Kasumi-1 (cell line): ENCODE measurements at places on chromosomes 7 and 10.

DNA sequence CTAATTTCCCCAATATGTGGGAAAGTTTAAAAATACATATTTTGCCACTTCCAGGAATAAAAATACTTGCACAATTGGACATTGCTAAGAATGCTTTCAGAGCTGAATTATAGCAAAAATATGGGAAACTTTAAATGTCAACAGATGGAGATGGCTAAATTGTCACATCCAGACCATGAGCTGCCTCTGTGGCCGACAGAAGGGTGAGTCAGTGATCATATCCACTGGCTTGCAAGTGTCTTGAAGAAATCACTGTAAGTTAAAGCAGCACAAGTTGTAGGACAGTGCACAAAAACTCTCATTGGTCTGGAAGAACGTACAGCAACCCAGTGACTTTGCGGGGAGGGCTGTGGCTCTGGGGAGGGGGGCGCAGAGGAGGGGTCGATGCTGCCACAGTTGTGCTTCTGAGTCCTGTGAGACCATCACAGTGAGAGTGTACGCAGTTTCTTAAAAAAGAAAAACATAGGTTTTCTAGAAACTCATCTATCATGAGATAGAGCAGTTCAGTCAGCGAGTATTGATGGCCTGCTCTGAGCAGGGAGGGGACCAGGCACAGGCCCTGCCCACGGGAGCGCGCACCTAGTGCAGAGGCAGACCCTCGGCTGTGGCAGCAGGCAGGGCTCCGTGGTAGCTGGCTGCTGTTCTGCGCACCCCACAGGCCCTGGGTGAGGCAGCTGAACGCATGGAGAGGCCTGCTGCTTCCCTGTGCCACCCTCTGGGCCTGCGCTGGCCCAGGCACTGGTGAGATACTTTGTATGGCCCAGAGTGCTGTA lies 25.5 kb downstream of the LRRC27 start:
- DNase-seq: no peak

GRCh38 chr10:97715259-97715874 lies 1.8 kb downstream of the MARVELD1 start:
- no peak for DNase-seq

DNA sequence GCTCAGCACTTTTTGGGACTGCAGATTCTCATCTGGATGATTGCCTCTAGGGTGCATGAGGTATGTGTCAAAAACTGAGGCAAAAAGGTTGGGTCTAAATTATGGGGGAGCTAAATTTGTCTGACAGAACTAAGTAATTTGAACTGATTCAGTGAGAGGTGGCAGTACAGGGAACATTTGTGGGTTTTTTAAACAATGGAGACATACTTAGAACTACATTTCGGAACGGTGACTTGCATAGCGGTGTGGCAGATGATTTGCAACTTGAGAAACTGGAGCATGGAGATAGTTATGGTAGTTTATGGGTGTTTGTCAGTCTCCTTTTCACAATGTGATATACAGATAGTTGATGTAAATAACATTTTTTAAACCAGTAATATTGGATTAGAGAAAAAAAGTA lies 14.6 kb downstream of the TBC1D12 start:
- DNase-seq: no peak

DNA sequence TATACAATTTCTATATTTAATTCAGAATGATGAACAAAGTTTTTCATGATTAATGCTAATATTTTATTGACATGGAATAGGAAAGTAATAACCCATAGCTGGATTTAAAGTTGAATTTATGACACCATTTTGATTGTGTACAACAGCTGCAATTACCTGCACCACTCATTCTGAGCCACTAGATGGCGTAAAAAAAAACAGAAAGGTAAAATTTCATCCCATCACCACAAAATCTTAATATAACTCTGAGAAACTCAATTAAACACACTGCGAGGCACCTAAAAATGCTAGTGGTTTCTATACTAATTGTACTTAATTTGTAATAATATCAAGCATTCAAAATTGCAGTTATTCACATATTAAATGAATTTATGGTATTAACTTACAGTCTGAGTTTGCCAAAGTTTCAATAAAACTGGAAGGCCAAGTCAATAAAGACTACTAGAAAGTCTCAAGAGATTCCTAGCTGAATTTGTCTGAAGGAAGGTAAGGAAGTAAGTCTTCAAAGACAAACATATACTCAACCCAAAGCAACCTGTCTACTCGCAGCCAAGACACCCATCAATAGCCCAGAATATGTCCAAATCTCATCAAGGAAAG lies 182.5 kb downstream of the SKAP2 start:
- DNase-seq: peak; percentile 79

- DNase-seq: no peak
These were observed 12.4 kb downstream of the BUB3 start for GRCh38 chr10:123166618-123167017.

DNA sequence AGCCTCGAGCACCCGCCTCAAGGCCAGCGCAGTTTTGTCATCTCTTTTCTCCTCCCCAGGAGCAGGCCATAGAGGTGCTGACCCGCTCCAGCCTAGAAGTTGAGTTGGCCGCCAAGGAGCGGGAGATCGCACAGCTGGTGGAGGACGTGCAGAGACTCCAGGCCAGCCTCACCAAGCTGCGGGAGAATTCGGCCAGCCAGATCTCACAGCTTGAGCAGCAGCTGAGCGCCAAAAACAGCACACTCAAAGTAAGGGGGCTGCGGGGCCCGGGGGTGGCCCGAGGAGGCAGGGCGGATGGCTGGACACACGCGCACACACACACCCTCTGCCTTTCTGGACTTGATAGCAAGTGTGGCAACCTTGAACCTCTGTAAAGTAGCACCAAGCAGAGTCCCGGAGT lies 108.3 kb upstream of the SH2B2 start:
- DNase-seq: no peak

DNA sequence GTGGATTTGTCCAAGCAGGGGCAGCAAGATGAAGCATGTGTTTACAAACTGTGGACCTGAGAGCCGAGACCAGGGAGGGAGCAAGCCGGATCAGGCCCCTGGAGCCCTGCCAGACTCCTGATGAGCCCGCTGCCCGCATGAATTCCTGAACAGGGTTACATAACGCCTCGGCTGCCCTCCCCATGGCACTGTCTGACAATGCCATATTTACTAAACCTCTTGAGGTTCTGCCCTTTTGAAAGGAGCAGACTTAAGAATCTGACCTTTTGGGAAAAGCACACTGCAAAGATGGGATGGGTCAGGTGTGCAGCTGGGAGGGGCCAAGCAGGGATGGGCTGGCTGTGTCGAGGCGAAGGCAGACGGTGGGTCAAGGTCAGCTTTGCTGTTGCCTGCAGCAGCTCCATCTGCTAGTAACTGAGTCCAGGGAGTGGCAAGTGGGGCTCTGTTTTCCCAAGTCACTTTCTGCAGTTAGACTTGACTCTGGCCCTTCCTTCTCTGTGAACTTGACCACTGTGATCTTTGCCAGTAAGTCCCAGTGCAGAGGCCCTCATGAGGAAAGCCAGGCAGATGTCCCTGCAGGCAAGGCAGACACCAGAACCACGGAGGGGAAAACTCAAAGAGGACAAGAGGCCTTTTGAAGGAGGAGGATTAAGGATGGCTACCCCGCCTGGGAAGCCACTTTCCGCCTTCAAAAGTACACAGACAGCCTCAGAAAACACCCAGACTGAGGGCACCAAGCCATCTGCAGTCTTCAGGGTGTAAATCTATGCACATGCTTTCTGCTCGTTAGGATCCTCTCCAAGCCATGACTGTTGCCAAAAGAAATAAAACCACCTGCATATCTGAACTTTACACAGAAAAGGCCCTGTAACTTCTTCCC lies 175.8 kb downstream of the TNS3 start:
- DNase-seq: no peak

DNA sequence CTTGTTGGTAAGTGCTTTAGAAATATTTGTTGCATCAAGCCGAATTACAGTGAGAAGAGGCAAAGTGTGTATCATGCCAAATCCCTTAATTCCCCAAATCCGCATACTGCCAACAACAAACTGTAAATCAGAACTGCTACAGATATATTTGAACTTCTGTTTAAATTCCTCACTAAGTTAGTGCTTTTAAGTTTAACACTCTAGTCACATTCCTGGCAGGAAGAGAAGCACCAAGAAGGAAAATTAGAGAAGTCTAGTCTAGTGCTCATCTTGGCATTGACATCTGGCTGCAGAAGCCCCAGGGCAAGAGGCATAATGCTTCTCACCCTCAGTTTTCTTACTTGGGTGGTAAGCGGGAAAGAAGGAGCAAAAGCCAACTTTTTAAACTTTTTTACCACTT lies 343.5 kb downstream of the GPR37 start:
- DNase-seq: no peak

DNA sequence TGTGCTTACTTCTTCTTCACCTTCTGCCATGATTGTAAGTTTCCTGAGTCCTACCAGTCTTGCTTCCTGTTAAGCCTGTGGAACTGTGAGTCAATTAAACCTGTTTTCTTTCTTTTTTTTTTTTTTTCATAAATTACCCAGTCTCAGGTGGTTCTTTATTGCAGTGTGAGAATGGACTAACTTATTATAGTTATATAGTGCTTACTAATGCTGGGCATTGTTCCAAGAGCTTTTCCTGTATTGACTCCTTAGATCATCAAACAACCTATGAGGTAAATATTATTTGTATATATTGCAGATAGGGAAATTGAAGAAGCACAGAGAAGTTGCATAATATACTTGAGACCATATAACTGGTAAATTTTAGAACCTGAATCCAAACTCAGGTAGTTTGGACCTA lies 98.1 kb downstream of the MBL2 start:
- DNase-seq: no peak

DNA sequence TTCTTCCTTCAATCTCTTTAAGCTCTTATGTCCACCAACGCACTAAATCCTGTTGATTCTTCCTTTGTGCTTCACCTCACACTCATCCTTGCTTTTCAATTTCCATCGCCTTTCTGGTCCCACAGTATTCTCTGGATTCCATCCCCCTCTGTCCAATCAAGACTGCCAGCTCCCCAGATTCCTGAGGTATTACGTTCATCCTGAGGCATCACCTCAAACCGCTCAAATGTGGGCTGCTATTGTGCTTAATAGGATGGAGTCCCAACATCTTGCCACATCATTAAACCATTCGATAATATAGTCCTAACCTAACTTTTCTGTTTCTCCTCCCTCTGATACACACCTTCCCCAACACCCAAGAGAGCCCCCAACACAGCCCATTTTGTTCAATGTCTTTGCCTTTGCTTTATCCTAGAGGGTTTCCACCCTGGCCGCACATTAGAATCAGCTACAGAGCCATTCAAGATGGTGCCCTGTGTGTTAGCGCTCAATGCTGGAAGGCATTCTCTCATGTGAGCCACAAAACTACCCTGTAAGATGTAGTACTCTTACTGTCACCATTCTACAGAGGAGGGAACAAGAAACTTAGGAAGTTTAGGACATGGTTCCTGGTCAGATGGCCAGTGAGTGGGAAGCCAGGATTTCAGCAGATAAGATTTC lies 79.5 kb upstream of the LEP start:
- DNase-seq: no peak

- peak; percentile 54 for DNase-seq
These were observed 116.5 kb downstream of the ATXN7L1 start for GRCh38 chr7:105759670-105760550.

GRCh38 chr10:129954492-129955315 lies 9.4 kb downstream of the EBF3 start:
- DNase-seq: no peak

DNA sequence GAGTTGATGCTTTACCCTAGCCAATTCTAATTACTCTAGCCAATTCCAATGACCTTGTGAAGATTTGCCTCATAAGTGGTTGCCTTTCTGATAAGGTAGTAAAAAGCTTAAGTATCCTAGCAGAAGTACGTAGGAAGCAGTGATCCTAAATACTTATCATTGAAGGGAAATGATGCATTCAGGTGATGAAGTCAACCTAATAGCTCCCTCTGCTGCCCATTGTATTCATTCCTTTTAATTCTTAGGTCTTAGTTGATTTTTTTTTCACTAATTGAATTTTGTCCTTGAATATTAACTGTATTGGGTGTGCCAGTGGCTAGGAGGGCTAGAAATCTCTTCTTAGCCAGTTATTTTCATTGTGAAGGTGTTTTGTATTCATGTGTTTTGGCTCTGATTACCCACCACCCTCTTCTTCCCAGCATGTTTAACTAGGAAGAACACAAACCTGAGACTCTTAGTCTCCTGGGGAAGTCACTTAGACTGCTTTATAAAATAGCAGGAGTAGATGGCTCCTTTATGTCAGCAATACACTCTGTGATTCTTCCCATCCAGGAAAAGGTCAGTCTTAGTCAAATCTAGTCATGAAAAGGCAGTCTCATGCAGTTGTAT lies 46.3 kb downstream of the PLEKHA8 start:
- DNase-seq: peak; percentile 88

DNA sequence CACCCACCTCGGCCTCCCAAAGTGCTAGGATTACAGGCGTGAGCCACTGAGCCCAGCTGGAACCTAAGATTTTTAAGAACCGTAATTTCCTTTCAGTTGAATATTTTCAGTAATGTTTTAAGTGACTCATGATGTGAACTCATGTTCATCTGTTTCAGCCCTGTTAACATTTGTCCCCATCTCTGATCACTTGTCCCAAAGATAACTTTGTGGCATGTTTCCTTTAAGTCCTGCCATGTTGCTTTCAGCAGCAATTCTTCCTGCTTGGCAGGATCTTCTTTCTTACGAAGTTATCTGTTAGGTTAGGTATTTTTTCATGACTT lies 19.3 kb downstream of the ZRANB1 start:
- no peak for DNase-seq

GRCh38 chr7:118696879-118697278 lies 472.4 kb downstream of the ANKRD7 start:
- DNase-seq: no peak

GRCh38 chr10:72310636-72311035 lies 36.9 kb downstream of the DDIT4 start:
- DNase-seq: peak; percentile 27

GRCh38 chr10:32256613-32257437 lies 90.1 kb downstream of the EPC1 start:
- peak; percentile 81 for DNase-seq

GRCh38 chr7:92192326-92192725 lies 13.4 kb upstream of the LRRD1 start:
- DNase-seq: no peak

DNA sequence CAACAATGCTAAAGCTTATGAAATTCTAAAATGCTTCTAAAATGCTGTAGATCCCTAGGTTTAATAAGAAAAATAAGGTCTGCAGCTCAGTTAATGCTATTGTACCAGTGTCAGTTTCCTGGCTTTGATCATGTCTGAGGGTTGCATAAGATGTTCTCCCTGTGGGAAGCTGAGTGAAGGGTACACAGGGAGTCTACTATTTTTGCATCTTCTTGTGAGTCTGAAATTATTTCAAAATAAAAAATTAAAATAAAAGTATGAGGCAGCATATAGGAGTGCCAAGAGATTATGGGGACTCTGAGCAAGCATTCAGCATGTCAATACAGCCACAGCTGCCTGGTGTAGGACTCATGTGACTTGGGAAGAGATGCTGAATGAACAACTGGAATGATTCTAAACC lies 14.7 kb downstream of the CHST15 start:
- no peak for DNase-seq

GRCh38 chr10:3622845-3623621 lies 162.0 kb downstream of the KLF6 start:
- DNase-seq: no peak

GRCh38 chr10:129756912-129757901 lies 206.9 kb downstream of the EBF3 start:
- DNase-seq: peak; percentile 14
